ENCODE measurements at places on chromosomes 4 and X. TPM values are rescaled to one million over a fixed set of nuclear protein-coding genes. Genes with fewer than 3 reads are reported as not detected.

EPGN gene
- 129 TPM for total RNA-seq

PASD1 gene
- not detected for total RNA-seq

- no peak for DNase-seq
Observed at GRCh38 chr4:6221301-6221850, 21.0 kb upstream of the JAKMIP1 start.

DNA sequence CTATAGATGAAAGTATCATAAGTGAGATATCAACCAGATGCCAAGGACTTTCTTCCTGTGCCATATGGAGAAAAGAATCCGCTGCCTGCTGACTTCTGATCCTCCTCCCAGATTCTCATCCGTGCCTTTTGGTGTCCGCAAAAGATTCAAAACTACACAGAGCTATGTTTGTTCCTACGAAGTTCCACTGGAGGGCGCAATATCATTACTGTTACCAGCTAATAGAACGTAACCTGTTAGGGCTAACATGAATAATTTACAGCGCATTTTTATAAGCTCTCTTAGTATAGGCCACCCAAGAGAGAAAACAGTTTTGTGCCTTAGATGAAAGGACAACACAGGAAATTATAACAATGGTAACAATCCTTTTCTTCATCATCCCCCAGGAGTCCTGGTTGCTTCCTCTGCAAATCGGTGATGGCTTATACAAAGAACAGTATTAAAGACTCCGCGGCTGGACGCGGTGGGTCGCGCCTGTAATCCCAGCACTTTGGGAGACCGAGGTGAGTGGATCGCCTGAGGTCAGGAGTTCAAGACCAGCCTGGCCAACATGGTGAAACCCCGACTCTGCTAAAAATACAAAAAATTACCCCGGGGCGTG, 22.8 kb upstream of the CENPVL3 start:
- peak; percentile 39 for DNase-seq

- DNase-seq, result no peak
Observed at GRCh38 chrX:337331-337831, 18.8 kb upstream of the GTPBP6 start.

GRCh38 chr4:12446256-12446655, 1017.6 kb upstream of the HS3ST1 start:
- no peak for DNase-seq

DNA sequence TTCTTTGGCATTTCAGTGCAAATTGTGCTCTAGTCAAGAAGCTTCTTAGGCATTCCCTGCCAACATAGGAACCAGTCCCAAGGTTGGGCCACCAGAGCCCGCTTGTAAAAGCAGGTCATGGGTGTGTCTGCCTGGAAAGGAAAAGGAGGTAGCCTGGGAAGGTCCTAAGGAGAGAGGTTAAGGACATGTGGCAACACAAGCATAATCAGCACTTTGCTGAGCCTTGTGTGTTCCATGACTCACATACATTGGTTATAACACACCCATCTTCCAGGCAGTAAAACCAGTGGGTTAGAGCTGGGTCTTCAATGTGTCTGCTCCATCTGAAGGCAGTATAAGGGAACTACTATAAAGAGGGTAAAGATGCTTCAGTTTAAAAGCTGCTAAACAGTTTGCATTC, 165.0 kb downstream of the FHIP1A start:
- peak; percentile 72 for DNase-seq
